ENCODE measurements at places on chromosomes 16 and 17. TPM values are rescaled to one million over a fixed set of nuclear protein-coding genes. Genes with fewer than 3 reads are reported as not detected.

Gene EVI2A
- total RNA-seq: not detected

Gene NGFR
- 41.3 TPM for total RNA-seq

Gene LITAF
- total RNA-seq: 49.8 TPM

Gene CSH1
- not detected for total RNA-seq

DNA sequence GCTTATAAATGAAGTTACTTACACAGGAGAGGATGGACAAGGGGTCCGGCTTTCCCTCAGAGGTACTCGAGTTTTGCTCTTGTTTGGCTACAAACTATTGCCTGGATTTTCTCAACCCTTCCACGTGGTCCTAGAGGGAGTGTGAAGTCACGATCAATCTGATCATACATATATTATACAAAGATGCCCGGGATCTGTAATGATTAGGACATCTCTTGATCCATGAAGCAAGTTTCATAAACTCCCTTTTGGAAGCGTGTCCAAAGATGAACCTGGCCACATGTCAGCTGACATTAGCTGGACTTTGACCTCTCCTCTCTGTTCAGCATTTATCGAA, 2.3 kb upstream of the CDH11 start:
- H3K27ac ChIP-seq: peak overlapping the region; percentile 83
- peaks cover 9% of the 10 kb centered on the region for H3K36me3 ChIP-seq

GRCh38 chr17:77886387-77886728, 72.1 kb upstream of the TNRC6C start:
- peaks cover 35% of the 10 kb centered on the region for H3K4me1 ChIP-seq
- H3K27me3 ChIP-seq: peaks cover 56% of the 10 kb centered on the region
- H3K27ac ChIP-seq: no peak overlapping the region
- no peak for DNase-seq
- no peaks in the 10 kb centered on the region for H3K36me3 ChIP-seq
- no peak overlapping the region for H3K4me3 ChIP-seq

GRCh38 chr17:28170771-28171170, 128.3 kb downstream of the NLK start:
- H3K36me3 ChIP-seq: peaks cover 16% of the 10 kb centered on the region
- H3K4me3 ChIP-seq: no peak overlapping the region
- H3K27ac ChIP-seq: no peak overlapping the region
- DNase-seq: no peak

DNA sequence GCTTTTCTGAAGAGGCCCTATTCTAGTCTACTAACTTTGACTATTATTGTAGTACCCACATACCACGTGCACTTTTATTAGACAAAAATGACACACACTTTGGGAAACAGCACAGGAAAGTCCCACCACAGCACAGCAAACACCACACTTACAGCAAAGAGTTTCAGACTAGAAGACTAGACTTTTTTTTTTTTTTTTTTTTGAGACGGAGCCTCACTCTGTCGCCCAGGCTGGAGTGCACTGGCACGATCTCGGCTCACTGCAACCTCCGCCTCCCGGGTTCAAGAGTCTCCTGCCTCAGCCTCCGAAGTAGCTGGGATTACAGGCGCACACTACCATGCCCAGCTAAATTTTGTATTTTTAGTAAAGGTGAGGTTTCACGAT, 20.1 kb downstream of the YWHAE start:
- H3K27ac ChIP-seq: peak overlapping the region; percentile 20
- H3K4me3 ChIP-seq: no peak overlapping the region
- no peak for DNase-seq
- H3K27me3 ChIP-seq: no peaks in the 10 kb centered on the region

- H3K4me3 ChIP-seq: no peak overlapping the region
- no peak overlapping the region for H3K27ac ChIP-seq
- DNase-seq: no peak
- no peaks in the 10 kb centered on the region for H3K27me3 ChIP-seq
- H3K4me1 ChIP-seq: peaks cover 9% of the 10 kb centered on the region
- H3K36me3 ChIP-seq: no peaks in the 10 kb centered on the region
These were observed 7.3 kb upstream of the SMIM5 start for GRCh38 chr17:75625813-75626486.

All from type B pancreatic cell (in vitro differentiated cells).